Globus pallidus (tissue), 1 donor: ENCODE measurements at places on chromosomes 2 and 18.
A peak's percentile ranks its signal among the peaks of the same experiment; 100 is the strongest.

DNA sequence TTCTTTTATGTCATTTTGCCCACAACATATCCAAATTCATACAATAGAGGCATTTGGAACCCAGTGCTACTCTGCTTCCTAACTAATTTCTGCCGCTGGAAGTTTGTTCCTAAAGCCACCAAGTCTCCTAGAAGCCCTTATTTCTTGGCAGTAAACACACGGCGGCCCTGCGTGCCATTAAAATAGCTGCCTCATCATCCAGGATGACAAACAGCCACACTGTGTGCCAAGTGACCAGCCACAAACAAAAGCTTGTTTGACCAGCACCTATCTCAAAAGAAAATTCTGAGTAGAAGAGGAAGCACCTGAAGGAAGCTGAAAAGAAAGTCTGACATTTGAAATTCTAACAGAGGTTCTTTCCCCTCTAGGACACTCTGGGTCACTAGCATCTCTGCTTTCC lies 64.2 kb downstream of the BCL11A start:
- DNase-seq, result no peak

GRCh38 chr2:105504459-105504858 lies 105.6 kb upstream of the FHL2 start:
- no peak for DNase-seq

- DNase-seq, result no peak
Measured at GRCh38 chr2:116716444-116716843, 1098.0 kb upstream of the DDX18 start.

- DNase-seq, result no peak
Measured at GRCh38 chr2:42835577-42836371, 43.4 kb upstream of the HAAO start.

GRCh38 chr18:45538444-45538843 lies 76.8 kb upstream of the SLC14A2 start:
- no peak for DNase-seq

- no peak for DNase-seq
Measured at GRCh38 chr2:25274868-25275574, 66.7 kb downstream of the DNMT3A start.

GRCh38 chr2:155839991-155840390 lies 492.5 kb downstream of the NR4A2 start:
- no peak for DNase-seq

- DNase-seq, result no peak
Measured at GRCh38 chr18:79465392-79465991, 69.8 kb downstream of the NFATC1 start.

- DNase-seq, result no peak
Measured at GRCh38 chr2:234146087-234146826, 95.8 kb downstream of the SPP2 start.

- peak; percentile 47 for DNase-seq
Measured at GRCh38 chr18:21110713-21111345, 784 bp downstream of the ROCK1 start.
